ENCODE measurements at places on chromosomes 4 and X.

DNA sequence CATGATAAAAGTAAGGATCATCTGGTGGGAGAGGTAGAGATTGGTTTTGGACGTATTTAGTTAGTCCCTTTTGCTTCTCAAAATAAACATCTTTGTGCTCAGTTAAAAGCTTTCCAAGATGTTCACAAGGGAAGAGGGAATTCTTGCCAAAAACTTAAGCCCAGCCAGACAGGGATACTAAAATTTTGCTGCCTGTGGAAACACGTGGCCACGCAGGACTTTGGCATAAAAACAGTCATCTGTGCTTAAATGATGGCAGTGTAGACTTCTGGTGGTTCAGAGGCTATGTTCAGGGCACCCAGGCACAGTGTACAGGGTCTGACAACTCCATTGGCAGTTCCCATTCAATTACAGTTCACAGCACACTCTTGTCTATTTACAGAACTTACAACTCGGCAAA is 93.2 kb upstream of the JADE1 start:
- DNase-seq, result no peak

DNA sequence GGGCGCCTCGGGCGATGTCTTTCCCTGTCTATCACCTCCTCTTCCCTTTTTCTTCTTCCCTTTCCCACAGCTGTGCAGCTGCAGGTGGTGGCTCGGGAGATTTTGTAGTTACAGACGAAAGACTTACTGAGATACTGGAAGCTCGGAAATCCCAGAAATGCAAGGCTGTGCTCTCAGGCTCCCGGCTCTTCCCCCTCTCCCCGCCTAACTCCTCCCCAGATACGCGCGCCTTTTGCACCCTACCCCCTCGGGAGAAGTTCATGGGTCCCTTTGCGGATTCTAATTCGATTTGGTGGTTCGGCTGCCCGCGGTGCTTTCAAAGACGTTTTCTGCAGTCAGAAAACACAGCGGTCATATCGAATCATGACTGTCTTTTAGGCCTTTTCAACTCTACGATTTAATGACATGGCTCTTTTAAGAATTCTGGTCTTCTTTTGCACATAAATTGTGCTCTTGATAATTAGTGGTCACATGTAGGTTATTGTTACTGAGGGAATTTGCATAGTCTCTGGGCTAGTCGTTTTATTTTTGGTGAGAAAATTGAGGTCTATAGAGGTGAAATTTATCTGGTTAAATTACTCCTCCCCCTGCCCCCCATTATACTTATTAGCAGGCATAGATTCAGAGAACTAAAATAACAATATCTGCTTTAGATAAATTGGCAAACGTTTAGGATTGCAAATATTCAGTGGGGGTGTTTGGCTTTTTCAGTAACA is 1.6 kb downstream of the SEPTIN11 start:
- DNase-seq, result no peak

GRCh38 chr4:15438939-15439524 is 11.2 kb downstream of the C1QTNF7 start:
- no peak for DNase-seq

GRCh38 chrX:38893441-38893840 is 92.2 kb downstream of the MID1IP1 start:
- no peak for DNase-seq

GRCh38 chrX:77160301-77160700 is 286.9 kb upstream of the FGF16 start:
- no peak for DNase-seq

DNA sequence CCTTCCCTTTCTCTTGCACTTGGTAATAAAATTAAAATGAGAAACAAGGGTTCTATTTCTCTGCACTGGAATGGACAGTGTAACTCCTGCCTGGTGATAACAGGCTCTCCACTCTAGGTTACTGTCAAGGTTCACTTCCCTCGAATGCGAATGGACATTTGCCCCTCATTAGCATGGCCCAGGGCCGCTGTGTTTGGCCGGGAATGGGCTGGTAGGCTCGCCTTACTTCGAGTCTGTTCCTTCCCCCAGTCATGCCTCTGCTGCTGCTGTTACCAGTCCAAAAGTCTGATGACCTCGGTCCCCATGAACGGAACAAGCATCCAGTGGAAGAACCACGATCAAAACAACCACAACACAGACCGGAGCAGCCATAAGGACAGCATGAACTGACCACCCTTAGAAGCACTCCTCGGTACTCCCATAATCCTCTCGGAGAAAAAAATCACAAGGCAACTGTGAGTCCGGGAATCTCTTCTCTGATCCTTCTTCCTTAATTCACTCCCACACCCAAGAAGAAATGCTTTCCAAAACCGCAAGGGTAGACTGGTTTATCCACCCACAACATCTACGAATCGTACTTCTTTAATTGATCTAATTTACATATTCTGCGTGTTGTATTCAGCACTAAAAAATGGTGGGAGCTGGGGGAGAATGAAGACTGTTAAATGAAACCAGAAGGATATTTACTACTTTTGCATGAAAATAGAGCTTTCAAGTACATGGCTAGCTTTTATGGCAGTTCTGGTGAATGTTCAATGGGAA is 61.5 kb downstream of the EDNRA start:
- no peak for DNase-seq

GRCh38 chr4:25919676-25920075 is 5.7 kb downstream of the SMIM20 start:
- DNase-seq, result no peak

DNA sequence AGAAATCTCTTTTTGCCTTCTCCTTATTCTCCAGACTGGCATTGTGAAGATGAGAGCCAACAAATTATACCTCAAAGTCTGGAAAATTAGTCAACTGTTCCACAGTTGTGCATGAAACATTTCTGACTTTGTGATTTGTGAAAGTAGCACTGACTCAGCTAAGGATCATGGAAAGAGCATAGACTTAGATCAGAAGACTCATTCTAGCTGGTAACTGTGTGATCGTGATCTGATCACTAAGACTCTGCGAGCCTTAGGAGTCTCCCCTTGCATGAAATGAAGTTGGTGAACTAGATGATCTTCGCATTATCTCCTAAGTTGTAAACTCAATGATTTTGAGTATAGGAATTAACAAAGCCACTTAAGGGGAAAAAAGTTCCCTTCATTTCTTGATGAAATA is 668.1 kb downstream of the RPA4 start:
- no peak for DNase-seq

GRCh38 chr4:98728433-98728832 is 70.0 kb upstream of the TSPAN5 start:
- DNase-seq, result peak; percentile 7

DNA sequence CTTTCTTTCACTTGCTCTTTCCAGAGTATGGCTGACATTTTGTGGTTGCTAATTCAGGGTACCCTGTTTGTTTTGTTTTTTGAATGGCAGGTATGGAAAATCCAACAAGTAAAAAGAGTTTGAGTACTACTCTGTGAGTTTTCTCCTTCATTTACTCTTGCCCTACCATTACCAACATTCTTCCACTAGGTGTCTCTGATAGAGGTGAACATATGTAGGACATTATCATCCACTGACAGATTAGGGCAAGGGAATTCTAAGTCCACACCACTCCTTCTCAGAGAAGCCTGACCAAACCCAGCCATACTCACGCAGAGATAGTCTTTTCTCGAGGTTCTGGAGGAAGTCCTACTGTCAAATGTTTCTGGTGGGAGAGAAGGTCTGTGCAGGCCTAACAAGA is 36.7 kb upstream of the HDAC8 start:
- no peak for DNase-seq

- DNase-seq, result no peak
These were observed 16.1 kb downstream of the CBR4 start for GRCh38 chr4:168993714-168994510.

DNA sequence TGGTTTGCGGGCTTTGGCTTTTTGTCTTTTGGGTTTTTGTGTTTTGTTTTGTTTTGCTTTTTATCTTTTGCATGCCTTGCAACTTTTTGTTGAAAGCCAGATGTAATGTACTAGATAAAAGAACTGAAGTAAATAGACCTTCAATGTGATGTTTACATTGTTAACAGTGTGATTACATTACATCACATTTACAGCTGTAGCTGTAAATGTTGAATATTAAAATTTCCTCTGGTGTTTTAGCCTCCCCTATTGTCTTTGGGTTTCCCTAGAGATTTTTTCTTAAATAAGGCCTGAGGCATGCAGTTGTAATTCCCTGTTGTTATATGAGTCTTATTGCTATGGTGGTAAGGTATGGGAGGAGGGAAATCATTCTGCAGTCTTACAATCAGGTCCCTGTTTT is 275.0 kb downstream of the PARM1 start:
- no peak for DNase-seq

- DNase-seq, result no peak
These were observed 48.6 kb downstream of the FAM53A start for GRCh38 chr4:1635464-1635863.

All from CD4-positive, alpha-beta T cell treated with Interleukin-6 at 100 ng/mL for 8 hours (primary cell).